ENCODE measurements at places on chromosomes 4 and X.
A peak's percentile ranks its signal among the peaks of the same experiment; 100 is the strongest.

GRCh38 chrX:48917139-48918001, 1.5 kb downstream of the PIM2 start:
- peak; percentile 73 for DNase-seq

DNA sequence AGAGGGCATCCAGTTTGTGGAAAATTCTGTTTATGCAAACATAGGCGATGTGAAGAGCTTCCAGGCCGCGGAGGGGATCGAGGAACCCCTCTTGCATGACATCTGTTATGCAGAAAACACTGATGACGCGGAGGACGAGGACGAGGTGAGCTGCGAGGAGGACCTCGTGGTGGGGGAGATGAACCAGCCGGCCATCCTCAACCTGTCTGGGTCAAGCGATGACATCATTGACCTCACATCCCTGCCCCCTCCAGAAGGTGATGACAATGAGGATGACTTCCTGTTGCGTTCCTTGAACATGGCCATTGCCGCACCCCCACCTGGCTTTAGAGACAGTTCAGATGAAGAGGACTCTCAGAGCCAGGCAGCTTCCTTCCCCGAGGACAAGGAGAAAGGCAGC, 74.6 kb upstream of the PRPS2 start:
- no peak for DNase-seq

- peak; percentile 78 for DNase-seq
Observed at GRCh38 chr4:142846108-142846728, at the start of gene INPP4B. Gene INPP4B (minus strand): TSS chr4:142846301.

- DNase-seq, result no peak
Observed at GRCh38 chr4:26912069-26912468, 51.4 kb downstream of the STIM2 start.

DNA sequence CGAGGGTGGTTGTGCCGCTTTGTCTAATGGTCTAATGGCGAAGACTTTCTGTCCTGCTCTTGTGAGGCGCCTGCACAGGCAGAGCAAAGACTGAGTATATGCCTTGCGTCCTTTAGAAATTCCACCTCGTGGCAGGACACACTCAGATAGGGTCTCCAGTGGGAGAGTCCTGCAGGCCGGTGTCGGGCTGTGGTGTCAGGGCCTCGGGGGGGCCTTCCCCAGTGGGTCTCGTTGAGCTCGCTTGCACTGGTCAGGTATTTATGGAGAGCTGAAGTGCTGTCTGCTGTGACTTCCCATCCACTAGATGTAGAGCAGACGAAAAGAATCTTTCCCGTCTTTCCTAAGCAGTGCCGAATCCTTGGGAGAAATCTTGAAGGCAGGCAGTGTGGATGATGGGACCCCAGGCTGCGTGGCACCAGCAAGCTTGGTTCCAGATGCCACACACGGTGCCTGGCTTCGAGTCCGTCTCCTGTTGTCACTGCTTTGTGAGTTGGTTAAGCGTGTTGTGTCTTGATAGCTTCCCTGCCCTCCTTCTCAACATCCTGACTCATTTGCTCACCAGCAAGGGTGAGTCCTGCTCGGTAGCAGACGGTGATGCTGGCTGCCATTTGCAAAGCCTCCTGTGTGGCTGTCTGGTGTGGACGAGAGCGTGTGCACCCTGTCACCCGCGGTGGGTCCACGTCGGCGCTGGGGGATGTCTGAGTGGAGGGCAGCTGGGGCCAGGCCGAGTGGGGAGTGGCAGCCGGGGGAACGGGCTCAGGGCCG, 20.5 kb downstream of the MAEA start:
- no peak for DNase-seq

GRCh38 chr4:187236209-187236890, 512.7 kb upstream of the FAT1 start:
- no peak for DNase-seq

DNA sequence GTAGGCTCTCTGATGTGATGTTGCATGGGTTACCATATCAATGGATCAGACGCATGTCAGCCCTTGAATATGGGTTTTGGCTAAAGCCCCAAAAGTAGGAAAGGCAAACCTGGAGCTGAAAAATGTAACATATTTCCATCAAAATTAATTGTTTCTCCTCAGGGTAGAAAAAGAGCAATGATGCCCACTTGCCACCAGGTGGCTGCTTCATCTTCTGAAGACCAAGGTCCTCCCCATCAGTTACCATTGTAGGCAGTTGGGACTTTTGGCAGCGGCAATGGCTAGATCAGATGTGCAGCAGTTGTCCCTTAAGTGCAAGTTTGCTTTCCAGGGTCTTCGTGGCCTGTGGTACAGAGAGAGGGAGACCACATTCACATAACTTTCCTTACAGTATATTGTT, 118.2 kb downstream of the NAF1 start:
- no peak for DNase-seq

- no peak for DNase-seq
Observed at GRCh38 chr4:39873823-39874222, 103.9 kb downstream of the PDS5A start.

GRCh38 chr4:163833669-163834068, 339.2 kb downstream of the TMA16 start:
- no peak for DNase-seq

All from nucleus accumbens (tissue), 56 donors.